ENCODE measurements at places on chromosomes 3 and 15. TPM values are rescaled to one million over a fixed set of nuclear protein-coding genes. Genes with fewer than 3 reads are reported as not detected.

Gene CHST14
- 13.4 TPM for total RNA-seq

Gene PSMA4
- 405 TPM for total RNA-seq

Gene DCLK3
- total RNA-seq, result 0.01 TPM

Gene PARP15
- not detected for total RNA-seq

Gene SCN5A
- total RNA-seq, result 0.33 TPM

Gene GOLGA8G
- total RNA-seq, result not detected

Gene PSTPIP1
- not detected for total RNA-seq

Gene KLF15
- total RNA-seq, result 0.08 TPM

Gene IL17RB
- total RNA-seq, result 1.1 TPM

Gene CEMIP
- total RNA-seq, result 1.5 TPM

Gene CCR2
- not detected for total RNA-seq

Gene BCHE
- total RNA-seq, result 0.83 TPM

Gene FSTL1
- total RNA-seq, result 71.1 TPM

Gene CCR3
- total RNA-seq, result not detected

Gene TMEM266
- 0.09 TPM for total RNA-seq

Gene PLCH1
- 0.97 TPM for total RNA-seq

Gene RAD51
- total RNA-seq, result 22.0 TPM

Gene CA12
- total RNA-seq, result 168 TPM

Gene ZBTB47
- 6.5 TPM for total RNA-seq

Gene TMEM207
- total RNA-seq, result not detected

Gene C3orf52
- total RNA-seq, result 14.7 TPM

Gene HTR3D
- not detected for total RNA-seq

Gene LMCD1
- total RNA-seq, result 71.6 TPM

Gene TOP2B
- 62.0 TPM for total RNA-seq

Gene PLIN1
- 0.08 TPM for total RNA-seq

Gene LRRIQ4
- not detected for total RNA-seq

Gene ACSBG1
- 0.16 TPM for total RNA-seq

Gene DGKG
- 8.6 TPM for total RNA-seq

Gene PPP1R14D
- total RNA-seq, result not detected

Gene NRROS
- total RNA-seq, result not detected

Gene GOLGA6B
- not detected for total RNA-seq

Gene PLA1A
- 0.29 TPM for total RNA-seq

Gene SKOR1
- 0.05 TPM for total RNA-seq

Gene TEX55
- not detected for total RNA-seq

Gene SLC9C1
- not detected for total RNA-seq

Gene LSMEM2
- total RNA-seq, result 0.09 TPM

Gene GOLGA8J
- total RNA-seq, result 0.06 TPM

Gene ANKRD63
- total RNA-seq, result 0.54 TPM

Gene GOLGA6D
- total RNA-seq, result 0.03 TPM

Gene CPN2
- not detected for total RNA-seq

Gene GUCA1C
- not detected for total RNA-seq

Gene AGTR1
- 0.40 TPM for total RNA-seq

Gene ZNF662
- total RNA-seq, result not detected

Gene ACTRT3
- total RNA-seq, result 2.5 TPM

Gene FBN1
- 5.0 TPM for total RNA-seq

Gene DNAJA4
- not detected for total RNA-seq

Gene ECT2
- total RNA-seq, result 76.6 TPM

Gene CLCN2
- 5.8 TPM for total RNA-seq

Gene ROBO1
- total RNA-seq, result 9.1 TPM

Gene LRRC2
- not detected for total RNA-seq

Data from A549 treated with CORT108297 at 1 μM for 4 hours (cell line).